ENCODE measurements at places on chromosomes 2 and 18.

- no peak for DNase-seq
- no peak overlapping the region for H3K27ac ChIP-seq
- no peaks in the 10 kb centered on the region for H3K27me3 ChIP-seq
- H3K36me3 ChIP-seq, result no peaks in the 10 kb centered on the region
- no peak overlapping the region for H3K4me3 ChIP-seq
These were observed 9.7 kb downstream of the SPP2 start for GRCh38 chr2:234060236-234060635.

DNA sequence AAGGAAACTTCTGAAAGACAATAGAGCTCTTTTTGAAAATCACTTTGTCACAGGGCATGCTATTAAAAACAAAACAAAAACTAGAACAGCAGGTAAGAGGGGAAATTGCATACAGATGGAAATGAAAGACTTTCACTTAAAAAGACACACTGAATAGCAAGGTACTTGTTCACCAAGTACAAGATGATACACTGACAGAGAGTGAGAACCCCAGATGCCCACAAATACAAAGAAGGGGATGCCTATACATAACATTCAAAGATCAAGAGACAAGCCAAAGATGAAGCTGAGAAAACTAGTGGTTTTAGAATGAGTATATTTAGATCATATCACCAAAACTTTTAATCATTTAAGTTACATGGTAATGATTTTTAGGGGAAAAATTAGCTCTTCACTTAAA lies 60.7 kb downstream of the ASXL2 start:
- no peak overlapping the region for H3K4me3 ChIP-seq
- no peaks in the 10 kb centered on the region for H3K36me3 ChIP-seq
- no peaks in the 10 kb centered on the region for H3K27me3 ChIP-seq
- no peak overlapping the region for H3K27ac ChIP-seq

DNA sequence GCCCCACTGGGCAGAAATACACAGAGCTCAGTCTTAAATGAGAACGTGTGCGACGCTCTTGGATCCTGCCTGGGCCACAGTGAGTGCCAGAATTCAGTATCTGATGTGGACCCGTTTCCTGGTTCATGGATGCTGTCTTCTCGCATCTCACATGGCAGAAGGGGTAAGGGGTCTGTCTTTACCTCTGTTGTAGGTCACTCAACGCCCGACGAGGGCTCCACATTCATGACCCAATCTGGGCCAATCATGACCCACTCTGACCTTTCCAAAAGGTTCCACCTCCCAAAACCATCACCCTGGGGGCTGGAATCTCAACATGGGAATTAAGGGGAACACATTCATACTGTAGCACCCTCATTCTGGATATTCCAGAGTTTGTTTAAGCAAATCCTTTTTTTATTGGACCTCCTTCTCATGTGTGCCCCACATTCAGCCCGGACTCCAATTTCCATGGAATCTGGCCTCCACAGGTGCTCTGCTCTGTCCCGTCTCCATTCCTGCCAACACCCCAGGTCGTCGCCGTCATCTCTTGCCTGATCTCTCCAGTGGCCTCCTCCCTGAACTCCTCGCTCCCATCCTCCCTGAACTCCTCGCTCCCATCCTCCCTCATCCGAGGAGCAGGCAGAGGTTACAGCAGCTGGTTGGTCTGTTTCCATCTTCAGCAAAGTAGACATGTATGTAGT lies 78.9 kb upstream of the OTOS start:
- H3K4me3 ChIP-seq, result no peak overlapping the region
- no peaks in the 10 kb centered on the region for H3K36me3 ChIP-seq
- DNase-seq, result no peak

DNA sequence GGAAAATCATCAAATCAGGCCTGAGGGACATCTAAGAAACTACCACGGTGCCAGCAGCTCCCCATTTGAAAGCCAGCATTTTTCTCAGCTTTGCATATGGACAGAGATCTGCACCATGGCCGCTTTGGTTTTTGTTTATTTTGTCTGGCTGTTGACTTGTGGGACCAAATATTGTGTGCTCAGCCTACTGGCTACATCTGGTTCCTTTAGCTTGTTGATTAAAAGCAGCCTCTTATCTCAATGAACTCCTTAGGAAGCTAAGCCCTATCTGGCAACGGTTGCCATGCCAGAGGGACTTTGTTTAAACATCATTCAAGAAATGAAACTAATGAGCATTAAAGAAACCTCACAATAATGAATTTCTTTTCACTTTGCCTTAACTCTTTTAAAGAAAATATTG lies 32.4 kb upstream of the CCDC150 start:
- no peaks in the 10 kb centered on the region for H3K4me1 ChIP-seq
- no peak overlapping the region for H3K27ac ChIP-seq
- DNase-seq, result no peak
- H3K27me3 ChIP-seq, result no peaks in the 10 kb centered on the region
- no peaks in the 10 kb centered on the region for H3K36me3 ChIP-seq

- DNase-seq, result no peak
- H3K36me3 ChIP-seq, result peaks cover 5% of the 10 kb centered on the region
- H3K27me3 ChIP-seq, result no peaks in the 10 kb centered on the region
- H3K4me1 ChIP-seq, result peaks cover 12% of the 10 kb centered on the region
- no peak overlapping the region for H3K27ac ChIP-seq
These were observed 35.1 kb downstream of the SH3YL1 start for GRCh38 chr2:228518-229278.

DNA sequence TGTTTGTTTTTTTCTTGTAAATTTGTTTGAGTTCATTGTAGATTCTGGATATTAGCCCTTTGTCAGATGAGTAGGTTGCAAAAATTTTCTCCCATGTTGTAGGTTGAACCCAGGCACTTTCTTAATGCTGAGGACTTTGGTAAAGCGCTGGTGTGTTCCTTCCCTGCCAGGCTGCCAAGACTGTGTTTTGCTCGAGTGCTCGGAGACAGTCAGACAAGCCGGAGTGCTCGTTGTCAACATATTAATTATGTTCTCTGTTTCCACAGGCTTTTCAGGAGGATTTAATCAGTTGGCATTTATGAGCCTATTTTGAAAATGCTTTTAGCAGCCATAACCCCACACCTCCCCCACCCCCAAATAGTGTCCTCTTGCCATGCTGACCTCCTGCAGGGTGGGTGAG lies 6.4 kb downstream of the MTCL1 start:
- H3K27me3 ChIP-seq, result peaks cover 16% of the 10 kb centered on the region
- no peak for DNase-seq
- H3K4me1 ChIP-seq, result peaks cover 7% of the 10 kb centered on the region
- H3K4me3 ChIP-seq, result no peak overlapping the region
- no peak overlapping the region for H3K27ac ChIP-seq

DNA sequence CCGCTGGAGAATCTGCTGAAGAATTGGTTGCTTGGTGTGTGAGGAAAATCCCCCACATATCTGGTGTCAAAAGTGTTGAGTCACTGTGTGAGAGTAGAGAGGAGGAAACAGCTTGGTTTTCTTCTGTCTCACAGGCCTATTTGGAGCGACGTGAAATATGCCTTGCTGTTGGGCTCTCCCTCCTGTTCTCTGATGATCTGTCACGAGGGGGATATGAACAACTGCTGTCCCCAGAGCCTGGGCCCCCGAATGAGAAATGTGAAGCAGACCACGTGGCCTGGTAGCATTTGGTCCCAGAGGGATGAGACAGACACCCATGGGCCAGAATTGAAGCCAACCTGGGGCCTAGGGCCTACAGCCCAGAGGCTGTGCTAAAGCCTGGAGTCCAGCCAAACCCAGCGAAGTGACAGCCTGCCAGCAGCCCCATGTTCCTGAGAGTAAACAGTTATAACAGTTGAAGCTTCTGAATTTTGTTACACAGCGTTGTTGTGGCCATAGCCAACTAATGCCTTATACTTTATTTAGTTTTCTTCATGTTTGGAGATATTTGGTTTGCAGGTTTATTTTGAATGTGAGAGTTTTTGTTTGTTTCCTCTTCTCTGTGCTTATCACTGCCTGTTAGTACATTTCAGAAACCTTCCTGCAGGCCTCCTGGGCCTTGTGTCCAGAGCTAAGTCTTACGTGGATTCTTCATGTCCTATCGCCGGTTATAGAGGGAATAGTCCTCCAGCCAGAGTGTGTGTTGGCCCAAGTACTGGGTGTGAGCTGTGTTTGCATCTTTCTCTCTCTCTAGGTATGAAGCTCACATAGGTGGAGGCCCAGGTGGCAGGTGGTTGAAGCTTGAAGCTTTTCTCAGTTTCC lies 18.7 kb upstream of the COLEC12 start:
- no peak overlapping the region for H3K27ac ChIP-seq
- DNase-seq, result no peak
- H3K36me3 ChIP-seq, result no peaks in the 10 kb centered on the region
- H3K27me3 ChIP-seq, result no peaks in the 10 kb centered on the region

DNA sequence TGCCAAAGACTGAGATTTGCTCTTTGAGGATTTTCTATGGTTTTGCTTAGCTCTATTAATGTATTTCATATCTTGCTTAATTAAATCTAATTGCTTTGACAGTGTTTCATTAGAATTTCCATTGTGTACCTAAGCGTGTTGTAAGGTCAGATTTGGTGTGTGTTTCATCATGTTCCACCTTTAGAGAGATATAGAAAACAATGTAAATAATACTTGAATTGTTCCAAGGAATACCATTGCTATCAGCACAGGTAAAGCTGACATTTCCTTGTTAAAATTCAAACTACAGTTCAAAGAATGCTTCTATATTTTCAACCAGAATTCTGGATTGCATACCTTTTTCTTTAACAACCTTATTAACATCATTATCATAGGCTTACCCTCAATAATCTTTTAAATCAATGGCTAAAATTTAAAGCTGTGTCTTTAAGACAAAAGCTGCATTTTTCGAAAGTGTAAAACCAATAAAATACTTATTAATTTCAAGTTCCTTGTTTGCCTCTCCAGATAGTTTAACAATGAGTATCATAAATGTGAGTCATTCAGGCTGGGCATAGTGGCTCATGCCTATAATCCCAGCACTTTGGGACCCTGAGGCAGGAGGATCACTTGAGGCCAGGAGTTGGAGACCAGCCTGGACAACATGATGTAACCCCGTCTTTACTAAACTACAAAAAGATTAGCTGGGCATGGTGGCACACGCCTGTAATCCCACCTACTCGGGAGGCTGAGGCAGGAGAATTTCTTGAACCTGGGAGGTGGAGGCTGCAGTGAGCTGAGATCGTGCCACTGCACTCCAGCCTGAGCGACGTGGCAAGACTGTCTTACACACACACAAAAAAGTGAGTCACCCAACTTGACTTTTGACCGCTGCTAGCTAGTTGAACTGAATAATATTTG lies 188.0 kb upstream of the PKDCC start:
- H3K27me3 ChIP-seq, result no peaks in the 10 kb centered on the region
- no peak overlapping the region for H3K27ac ChIP-seq
- DNase-seq, result no peak
- H3K4me3 ChIP-seq, result no peak overlapping the region
- no peaks in the 10 kb centered on the region for H3K4me1 ChIP-seq
- H3K36me3 ChIP-seq, result no peaks in the 10 kb centered on the region

DNA sequence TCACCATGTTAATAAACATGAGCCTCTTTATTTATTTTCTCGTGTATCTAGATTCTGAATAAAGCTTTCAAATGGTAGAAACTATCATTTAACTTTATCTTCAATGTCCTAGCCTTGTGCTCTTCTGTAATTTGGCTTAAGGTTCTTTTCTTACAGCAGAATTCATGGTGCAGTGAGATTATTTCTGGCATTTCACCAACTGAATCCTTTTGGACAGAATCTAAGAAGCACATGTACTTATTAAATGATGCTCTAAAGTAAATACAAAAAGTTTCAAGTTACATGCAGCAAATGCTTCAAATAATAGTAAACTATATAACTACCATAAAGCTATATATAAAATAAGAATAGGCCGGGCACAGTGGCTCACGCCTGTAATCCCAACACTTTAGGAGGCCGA lies 65.9 kb downstream of the AP1S3 start:
- H3K27ac ChIP-seq, result no peak overlapping the region
- H3K36me3 ChIP-seq, result peaks cover 6% of the 10 kb centered on the region
- peaks cover 9% of the 10 kb centered on the region for H3K4me1 ChIP-seq
- H3K27me3 ChIP-seq, result no peaks in the 10 kb centered on the region
